ENCODE measurements at places on chromosomes 5 and 9.

DNA sequence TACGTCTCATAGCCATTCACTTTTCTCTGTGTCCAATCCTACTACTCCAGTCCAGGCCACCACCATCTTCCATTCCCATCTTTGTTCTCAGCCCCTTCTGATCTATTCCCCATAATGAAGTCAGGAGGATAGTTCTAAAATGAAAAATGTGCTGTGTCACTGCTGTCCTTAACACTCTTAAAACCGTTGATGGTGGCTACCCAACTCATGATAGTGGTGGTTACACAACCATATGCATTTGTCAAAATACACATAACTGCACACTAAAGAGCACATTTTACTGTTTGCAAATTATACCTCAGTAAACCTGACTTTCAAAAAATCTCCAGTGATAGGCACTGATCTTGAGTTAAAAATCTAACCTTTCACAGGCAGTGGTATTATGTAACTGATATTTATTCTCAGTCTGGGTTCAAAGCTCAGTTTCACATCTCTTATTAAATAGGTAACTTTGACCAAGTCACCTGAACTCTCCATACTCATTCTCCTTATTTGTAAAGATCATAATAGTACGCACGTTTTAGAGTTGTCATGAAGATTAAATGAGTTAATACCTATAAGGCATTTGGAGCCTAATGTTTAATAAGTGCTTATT is 24.6 kb upstream of the ADRB2 start:
- no peak for DNase-seq

DNA sequence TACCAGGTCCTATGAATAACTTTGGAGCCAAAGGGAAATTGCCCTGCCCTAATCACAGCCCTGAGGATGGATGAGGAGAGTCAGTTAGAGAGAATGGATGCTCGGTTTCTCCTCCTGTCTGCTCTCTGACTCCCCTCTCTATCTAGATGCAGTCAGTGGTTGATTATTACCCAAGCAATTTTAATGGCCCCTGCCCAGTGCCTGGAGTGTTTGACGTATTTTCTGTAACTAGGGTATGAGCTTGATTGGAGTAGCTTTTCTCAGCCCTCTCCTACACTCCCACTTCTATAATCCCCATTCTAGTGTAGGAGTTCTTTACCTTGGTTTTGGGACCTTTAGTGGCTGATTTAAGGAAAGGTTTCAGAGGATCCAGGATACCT is 60.4 kb downstream of the DOCK2 start:
- DNase-seq: no peak

DNA sequence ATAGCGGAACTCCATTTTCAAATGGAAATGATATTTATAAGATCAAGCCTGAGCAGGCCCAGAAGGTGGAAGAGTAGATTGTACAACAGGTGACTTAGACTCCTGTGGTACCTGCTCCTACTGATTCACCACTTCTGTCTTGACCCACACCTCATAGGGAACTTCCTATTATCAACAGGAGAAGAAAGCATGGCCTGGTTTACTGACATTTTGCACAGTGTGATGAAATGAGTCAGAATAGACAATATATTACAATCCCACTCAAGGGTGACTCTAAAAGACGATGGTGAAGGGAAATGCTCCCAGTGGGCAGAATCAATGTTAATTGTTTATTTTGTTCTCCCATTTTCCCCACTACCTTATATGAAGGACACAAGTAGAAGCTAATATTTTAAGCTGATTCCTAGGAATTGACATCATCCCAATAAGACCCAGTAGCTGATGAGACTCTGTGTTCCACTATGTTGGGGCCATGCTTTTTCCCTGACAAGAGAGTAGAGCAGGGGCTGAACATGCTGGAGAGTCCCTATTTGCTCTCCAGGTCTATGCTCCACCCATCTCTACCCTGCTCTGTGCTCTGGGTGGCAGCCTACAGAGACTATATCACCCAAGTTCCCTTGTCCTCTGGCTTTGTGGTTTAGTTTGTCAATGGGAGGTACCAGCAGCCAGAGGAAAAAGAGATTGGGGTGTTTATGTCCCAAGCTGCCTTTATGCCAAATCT is 163.4 kb upstream of the FSTL4 start:
- no peak for DNase-seq

DNA sequence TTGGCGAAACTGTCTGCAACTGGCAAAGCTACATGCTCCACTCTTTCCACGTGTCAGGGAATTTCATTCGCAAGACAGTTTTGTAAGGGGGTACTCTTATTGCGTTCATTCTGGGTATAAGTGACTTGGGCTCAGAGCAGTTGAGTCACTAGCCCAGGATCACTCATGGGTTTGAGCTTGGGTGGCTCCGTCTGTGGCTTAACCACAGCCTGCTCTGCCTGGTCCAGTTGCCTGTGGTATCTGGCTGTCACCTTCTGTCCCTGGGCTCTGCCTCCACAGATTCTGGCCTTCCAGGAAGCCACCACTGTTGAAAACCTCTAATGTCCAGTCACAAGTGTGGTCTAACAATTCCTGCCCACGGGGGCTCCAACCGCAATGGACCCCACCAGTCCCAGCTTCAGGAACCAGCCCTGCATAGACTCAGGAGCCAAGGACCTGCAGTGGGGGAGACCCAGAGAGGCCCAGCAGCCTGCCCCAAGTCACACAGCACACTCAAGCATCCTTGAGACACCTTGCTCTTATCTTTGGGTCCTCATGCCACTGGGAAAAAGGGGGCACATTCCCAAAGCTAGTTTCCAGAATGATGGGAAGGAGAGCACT is 10.4 kb downstream of the KIF12 start:
- DNase-seq: no peak

- no peak for DNase-seq
Observed at GRCh38 chr5:124285733-124286132, 460.7 kb downstream of the ZNF608 start.

DNA sequence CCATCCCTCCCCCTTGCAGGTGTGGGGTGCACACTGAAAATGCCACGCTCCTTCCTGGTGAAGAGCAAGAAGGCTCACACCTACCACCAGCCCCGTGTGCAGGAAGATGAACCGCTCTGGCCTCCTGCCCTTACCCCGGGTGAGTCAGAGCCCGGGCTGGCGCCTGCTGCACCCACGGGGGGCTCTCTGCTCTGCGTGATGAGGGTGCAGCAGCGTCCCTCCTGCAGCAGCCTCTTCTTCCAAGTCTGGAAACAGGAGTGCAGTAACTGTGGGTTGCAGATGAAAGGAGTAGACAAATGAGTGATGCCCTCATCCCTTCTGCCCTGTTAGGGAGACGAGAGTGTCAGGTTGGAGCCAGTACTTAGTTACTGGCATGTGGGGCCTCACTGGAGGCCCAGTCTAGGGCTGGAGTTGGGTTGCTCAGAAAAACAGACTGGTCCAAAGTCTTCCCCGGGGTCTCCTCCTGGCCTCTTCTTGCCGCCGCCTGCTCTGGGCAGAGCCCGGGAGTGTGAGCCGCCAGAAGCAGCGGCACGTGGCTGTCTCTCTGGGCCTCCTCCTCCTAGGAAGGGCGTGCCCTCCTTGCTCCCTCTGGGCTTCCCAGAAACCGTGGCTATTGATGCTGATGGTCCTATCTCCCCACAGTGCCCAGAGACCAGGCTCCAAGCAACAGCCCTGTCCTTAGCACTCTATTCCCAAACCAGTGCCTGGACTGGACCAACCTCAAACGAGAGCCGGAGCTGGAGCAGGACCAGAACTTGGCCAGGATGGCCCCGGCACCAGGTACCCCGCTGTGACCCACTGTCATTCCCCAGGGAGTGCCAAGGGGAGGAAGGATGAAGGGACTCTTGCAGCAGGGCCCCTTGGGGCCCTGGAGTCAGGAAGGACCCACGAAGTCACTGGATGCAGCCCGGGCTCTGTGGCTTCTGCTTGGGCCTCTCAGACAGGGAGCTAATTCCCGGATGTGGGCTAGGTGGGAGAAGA is 8.4 kb downstream of the GFI1B start:
- no peak for DNase-seq

DNA sequence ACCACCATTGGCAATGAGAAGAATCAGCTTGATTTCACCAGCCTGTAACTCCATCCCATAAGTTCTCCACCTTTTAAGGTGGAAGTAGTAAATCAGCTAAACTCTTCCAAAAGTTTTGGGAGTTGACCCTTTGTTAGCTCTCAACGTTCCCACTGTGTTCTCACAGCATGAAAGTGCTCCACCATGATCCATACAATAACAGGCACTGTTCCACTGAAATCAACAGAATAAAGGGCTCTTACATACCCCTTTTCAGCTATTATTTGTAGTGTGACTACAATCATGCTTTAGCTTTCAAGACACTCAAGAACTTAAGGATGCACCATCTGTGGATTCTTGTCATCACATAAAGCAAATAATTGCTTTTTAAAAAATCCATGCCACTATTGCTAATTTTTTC is 81.6 kb downstream of the PPP2R2B start:
- DNase-seq: no peak

- DNase-seq: no peak
Observed at GRCh38 chr5:126234563-126235195, 188.5 kb upstream of the GRAMD2B start.

GRCh38 chr5:10663489-10664179 is 97.4 kb downstream of the DAP start:
- no peak for DNase-seq

GRCh38 chr5:42598311-42598710 is 158.3 kb upstream of the CCDC152 start:
- DNase-seq: no peak

- DNase-seq: no peak
Observed at GRCh38 chr9:5767968-5768932, 64.7 kb downstream of the ERMP1 start.
